ENCODE measurements at places on chromosomes 13 and 19.

- DNase-seq, result no peak
Observed at GRCh38 chr19:57803594-57804325, 11.0 kb downstream of the ZNF552 start.

DNA sequence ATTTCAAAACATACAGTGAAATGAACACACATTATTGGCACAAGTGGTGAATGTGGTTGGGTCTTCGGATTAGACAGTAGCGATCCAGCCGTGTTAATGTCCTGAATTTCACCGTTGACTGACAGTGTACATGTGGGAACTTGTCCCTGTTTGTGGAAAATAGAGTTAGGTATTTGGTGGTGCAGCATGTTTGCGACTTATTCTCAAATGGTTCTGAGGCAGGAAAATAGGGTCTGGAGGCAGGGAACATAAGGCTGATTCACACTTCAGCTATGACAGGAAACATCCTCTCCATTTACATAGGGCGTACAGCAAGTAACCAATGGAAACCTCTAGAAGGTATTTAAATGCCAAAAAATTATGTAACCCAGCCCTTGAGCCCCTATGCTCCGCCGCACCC, 4.2 kb downstream of the LGALS7B start:
- no peak for DNase-seq

GRCh38 chr19:44596428-44597130, 16.8 kb upstream of the IGSF23 start:
- DNase-seq, result no peak

DNA sequence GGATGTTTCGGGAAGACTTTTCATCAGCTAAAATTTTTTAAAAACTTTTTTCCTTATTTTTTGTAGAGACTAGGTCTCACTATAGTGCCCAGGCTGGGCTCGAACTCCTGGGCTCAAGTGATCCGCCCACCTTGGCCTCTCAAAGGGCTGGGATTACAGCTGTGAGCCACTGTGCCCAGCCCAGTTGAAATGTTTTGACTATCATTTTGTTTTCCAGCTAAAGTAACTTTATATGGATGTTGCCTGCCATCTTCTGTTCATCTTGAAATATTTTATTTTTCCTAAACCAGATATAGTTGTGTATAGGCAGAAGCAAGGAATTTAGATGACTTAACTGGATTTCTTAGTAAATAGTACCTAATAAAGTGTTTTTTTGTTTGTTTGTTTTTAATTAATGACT, 7.0 kb downstream of the CAB39L start:
- no peak for DNase-seq

DNA sequence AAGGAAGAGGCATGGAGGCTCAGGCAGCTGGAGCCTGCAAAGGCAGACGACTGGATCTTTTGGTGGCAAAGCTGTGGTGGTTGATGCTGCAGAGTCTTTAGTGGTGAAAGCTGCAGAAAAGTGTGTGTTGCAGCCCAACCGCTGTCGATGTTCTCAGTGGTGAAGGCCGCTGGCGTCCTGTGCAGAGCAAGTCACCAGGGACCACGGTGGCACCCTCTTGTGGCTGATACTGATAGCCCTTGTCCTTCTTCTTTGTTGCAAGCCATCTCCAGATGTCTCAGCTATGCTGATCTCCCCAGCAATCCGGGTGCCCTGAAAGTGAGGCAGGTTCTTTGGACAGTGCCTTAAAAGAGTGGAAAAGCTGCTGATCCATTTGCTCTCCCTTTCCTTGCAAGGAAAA, 610.9 kb upstream of the PCDH9 start:
- no peak for DNase-seq

DNA sequence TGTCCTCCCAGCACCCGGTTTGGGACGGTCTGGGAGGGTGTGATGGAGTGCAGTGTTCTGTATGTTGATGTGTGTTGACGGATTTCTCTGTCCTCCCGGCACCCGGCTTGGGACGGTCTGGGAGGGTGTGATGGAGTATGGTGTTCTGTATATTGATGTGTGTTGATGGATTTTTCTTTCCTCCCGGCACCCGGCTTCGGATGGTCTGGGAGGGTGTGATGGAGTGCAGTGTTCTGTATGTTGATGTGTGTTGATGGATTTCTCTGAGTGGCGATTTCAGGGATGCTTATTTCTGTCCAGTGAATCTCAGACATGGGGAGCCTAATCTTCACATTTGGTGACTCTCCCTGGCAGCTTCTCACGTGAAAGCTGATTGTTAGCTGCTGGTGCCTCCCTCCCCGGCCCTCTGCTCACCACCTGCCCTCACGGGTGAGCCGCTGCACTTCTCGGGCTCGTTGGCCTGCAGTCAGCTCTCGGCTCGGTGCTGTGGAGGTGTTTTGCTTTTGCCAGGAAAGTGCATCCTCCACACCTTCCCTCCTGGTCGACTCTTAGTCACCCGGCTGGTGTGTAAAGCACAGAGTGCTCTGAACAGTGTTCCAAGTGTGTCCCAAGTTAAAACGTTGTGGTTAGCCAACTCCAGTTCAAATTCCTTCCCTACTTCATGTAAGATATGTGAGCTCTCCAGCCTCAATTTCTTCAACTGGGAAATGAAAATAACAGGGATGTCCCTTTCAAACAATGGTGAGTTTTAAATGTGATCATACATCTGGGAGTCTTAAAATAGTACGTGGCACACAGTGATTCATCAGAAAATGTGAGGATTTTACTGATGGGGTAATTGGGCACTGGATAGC, 54.6 kb downstream of the ATP11A start:
- DNase-seq, result no peak

DNA sequence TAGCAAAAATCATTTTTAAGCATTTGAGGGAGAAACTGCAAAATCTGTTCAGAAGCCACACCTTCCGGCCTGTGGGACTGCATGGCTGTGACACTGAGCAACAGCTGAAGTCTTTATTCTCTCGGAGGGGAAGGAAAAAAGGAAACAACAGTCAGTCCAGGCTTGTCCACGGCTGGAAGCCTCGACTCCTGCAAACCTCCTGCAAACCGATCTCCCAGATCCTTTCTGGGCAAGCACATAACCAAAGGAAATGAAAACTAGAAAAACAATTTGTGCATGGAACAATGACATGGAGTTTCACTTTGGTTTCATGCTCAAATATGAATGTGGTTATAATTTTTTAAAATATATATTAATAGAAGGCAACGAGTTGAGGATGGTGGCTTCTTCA, 1.0 kb downstream of the COL4A1 start:
- DNase-seq, result no peak

DNA sequence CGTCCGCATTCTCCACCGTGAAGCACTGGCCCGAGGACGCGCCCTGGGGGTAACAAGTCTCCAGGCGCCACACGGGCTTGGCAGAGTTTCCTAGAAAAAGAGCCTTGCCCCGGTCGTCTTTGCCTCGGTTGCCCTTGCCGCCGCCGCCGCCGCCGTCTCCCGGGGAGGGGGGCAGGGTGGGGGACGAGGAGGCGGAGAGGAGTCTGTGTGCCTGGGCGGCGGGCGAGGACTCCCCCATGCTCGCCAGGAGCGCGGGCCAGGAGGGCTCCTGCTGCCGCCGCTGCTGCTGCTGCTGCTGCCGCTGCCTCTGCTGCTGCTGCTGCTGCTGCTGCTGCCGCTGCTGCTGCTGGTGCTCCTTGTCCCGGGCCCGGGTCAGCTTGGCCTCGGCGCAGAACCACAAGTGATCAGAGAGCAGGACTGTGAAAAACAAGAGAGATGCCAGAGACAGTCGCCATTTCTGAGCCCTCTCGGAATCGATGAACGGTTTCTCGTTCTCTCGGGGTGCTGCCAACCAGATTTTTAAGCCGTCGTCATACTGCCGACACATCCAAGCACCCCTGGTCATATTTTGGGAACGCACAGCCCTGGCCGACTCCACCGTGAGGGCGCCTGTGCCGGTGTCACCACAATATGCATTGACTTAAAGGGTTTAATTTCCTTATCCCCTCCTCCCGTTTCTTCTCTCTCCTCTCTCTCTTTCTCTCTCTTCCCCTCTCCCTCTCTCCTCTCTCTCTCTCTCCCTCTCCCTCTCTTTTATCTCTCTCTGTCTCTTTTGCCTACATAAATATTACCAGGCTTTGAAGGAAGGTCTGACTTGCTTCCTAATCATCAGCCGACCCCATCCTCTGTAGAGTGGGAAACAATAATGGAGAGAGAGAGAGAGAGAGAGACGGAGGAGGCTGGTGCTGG, 349.1 kb downstream of the LIG4 start:
- DNase-seq, result no peak

DNA sequence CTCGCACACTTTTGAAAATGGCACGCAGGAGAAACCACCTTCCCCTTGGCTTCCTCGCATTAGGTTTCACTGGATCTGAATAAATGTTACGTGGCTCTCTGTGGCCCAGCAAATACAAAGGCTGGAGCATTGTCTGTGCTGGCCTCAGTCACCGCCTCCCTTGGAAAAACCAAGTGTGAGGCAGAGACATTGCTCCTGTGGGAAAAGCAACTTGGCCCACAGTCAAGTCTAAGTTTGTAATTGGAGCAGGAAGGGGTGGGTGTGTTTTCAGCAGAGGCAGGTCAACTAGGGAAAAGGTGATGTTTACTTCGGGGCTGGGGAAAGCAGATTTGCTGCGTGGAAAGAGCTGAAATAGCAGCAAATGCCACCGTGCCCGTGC, 101.6 kb downstream of the IRS2 start:
- DNase-seq, result no peak

DNA sequence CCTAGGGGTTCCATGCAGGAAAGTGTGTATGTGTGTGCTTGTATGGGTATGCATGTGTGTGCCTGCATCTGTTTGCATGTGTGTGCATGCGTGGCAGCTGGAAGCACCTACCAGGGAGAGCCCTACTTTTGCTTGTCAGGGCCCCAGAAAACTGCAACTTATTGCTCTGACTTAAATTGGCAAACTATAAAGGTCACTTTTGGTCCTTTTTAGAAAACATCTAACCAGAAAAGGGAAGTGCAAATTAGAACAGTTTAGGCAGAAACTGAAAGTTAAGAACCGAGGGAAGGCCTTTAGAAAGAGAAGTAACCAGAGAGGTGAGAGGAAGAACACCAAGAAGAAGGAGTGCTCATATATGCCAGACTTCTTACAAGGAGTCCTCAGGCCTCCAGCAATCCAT, 32.5 kb downstream of the DLEU7 start:
- no peak for DNase-seq

DNA sequence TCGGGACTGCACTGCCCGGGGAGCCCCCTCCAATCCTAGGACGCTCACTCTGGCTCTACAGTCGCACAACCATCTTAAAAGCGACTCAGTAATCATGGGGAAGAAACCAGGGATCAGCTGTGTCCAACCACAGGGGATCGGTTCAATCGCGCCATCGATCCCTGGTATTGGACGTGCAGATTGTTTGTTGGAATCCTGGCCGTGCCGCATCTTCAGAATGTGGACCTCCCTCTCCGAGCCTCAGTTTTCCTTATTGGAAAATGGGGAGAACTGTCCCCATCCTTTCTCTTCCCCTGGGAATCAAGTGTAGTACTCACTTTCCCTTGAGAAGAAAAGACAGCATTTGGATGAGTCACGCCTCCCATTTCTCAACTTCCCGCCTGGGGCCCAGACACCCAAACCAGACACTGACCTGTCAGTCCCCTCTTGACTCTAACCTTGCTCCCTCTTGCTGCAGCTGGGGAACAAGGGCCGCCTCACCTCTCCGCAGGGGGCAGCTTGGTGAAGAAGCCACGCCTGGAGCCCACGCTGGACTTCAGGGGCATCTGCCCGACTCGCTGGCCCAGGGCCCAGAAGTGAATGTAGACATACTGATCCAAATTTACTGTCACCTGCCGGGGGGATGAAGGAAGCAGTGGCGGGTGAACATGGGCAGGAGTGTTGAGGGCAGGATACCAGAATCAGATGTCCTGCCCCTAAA, 17.6 kb downstream of the EMP3 start:
- DNase-seq, result no peak

DNA sequence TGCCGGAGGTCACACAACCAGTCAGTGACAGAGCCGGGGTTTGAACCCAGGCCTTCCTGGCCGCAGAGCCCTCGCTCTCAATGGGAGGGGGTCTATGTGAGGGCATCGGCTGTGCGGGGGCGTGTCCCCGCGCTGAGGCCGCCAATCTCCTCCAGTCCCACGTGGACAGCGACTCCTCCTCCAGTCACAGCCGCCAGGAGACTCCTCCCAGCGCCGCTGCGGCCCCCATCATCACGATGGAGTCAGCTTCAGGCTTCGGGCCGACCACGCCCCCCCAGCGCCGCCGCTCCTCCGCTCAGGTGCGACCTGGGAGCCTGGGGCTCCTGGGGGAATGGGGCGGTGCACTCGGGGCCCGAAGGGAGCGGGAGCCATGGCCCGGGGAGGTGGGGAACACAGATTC, 6.0 kb downstream of the SPRED3 start:
- peak; percentile 59 for DNase-seq

DNA sequence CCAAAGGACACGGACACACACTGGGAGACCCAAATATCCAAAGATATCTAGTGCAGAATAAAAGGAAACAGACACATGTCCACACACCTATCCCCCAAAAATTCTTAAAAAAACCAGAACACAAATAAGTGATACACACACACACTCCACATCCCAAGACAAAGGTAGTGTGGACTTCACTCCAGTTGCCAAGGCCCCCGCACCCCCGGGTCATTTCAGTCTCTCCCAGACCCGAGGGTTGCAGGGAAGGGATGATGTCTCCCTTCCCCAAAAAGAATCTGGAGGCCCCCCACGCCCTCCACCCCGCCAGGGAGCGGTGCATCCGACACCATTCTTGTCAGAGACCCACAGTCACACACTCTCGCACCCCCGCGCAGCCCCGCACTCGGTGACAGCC, 407 bp downstream of the DPF1 start:
- DNase-seq, result no peak

- no peak for DNase-seq
Observed at GRCh38 chr13:79432086-79432485, 26.0 kb upstream of the RBM26 start.

DNA sequence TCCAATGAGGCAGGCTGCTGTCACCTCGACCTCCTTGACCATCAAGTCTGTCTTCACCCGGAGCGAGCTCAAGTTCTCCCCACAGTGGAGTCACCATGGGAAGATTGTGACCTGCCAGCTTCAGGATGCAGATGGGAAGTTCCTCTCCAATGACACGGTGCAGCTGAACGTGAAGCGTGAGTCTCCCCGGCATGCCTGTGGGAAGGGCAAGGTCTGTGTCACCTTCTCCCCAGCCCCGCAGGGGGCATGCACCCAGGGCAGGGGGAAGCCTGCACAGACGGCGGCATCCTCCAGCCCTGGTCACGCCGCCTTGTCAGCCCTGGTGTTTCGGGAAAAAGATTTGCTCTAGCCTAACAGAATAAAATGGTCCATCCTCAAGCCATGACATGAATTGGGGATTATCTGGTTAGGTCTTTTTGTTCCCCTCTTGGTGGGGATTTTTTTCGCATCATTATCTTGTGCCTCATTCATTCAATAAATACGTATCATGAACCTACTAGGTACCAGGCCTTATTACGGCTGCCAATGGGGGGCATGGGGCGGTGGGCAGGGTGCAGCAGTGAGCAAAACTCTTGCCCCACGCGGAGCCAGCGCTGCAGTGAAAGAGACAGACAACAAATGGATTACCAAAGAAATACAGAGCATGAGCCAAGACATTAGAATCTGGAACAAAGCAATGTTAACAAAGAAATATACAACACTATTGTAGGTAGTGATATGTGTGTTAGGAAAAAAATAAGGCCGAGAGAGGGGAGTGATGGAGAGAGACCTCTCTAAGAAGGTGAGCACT, 7.4 kb downstream of the CD22 start:
- DNase-seq, result no peak

All from T-helper 17 cell (primary cell).